Activated CD4-positive, CD25-positive, alpha-beta regulatory T cell treated with anti-CD3 and anti-CD28 coated beads, Interleukin-2, amount 50 U/mL, for 24 hours (primary cell): ENCODE measurements at places on chromosomes 1 and 21.

- ATAC-seq, result no peak
These were observed 8.7 kb upstream of the HAX1 start for GRCh38 chr1:154263465-154264332.

- no peak for ATAC-seq
These were observed 65.3 kb downstream of the SELENOF start for GRCh38 chr1:86848654-86849053.

- no peak for ATAC-seq
These were observed 4.9 kb downstream of the TMEM9 start for GRCh38 chr1:201149400-201149799.

- no peak for ATAC-seq
These were observed 36.3 kb downstream of the ERICH3 start for GRCh38 chr1:74637296-74637695.

- ATAC-seq, result peak; percentile 96
These were observed 15.2 kb downstream of the POGZ start for GRCh38 chr1:151443846-151444782.

DNA sequence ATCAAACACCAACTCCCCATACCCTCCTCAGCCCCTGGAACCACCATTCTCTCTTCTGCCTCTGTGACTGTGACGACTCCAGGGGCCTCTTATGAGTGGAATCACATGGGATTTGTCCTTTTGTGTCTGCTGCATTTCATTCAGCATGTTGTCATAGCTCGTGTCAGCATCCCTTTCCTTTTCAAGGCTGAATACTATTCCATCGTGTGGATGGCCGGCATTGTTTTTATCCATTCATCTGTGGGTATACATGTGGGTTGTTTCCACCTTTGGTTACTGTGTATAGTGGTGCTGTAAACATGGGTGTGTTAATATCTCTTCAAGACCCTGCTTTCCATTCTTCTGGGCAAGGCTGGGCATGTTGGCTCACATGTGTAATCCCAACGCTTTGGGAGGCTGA lies 17.1 kb upstream of the OBSCN start:
- no peak for ATAC-seq

DNA sequence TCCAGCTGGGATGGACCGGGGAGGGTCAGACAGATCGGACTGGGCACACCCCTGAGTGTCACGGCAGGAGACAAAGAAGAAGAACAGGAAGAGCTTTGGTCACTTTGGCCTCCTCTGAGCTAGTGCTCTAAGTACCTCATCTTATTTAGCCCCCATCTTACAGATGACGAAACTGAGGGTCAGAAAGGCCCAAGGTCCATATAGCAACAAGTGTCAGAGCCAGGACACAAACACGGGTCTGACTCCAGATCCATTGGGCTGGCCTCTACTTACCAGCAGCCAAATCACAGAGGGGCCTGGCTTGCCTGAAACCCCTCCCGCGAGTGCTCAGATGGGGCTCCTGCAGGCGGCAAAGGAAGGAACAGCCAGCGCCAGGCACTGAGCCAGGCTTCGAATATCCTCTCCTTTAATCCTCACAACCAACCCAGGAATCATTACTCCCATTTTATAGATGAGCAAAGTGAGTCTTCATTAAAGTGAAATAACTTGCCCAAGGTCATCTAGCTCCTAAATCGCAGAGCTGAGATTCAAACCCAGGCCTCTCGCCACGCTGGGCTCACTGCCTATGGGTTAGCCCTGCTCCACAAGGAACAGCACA lies 25.7 kb upstream of the SELENON start:
- no peak for ATAC-seq

DNA sequence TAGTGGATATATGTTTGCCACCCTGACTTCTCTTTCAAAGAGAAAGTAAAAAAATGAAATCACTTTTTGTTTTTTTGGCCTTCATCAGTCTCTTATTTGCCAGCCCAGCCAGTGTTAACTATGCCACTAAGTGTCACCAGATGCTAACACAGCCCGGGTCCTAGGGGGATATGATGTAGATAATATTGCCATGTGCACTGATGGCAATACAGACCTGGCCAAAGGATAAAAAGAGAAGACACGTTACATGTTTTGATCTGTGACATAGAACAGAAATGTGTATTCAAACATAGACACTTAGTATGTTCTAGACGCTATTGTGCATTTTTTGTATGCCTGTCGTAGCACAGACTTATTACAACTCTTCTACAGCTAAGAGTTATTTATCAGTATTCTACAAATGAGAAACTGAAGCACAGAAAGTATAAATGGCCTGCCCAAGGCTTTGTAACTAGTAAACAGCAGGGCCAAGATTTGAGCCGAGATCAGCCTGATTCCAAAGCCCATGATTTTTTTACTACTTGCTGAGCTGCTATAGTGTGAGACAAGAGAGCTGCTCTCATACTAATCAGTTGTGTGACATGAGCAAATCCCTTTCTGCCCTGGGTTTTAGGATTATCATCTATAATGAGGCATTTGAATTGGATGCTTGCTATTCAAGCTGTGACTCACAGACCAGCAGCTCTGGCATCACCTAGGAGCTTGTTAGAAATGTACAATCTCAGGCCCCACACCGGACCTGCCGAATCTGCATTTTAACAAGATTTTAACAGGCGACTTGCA lies 6.3 kb downstream of the LRRC53 start:
- no peak for ATAC-seq

DNA sequence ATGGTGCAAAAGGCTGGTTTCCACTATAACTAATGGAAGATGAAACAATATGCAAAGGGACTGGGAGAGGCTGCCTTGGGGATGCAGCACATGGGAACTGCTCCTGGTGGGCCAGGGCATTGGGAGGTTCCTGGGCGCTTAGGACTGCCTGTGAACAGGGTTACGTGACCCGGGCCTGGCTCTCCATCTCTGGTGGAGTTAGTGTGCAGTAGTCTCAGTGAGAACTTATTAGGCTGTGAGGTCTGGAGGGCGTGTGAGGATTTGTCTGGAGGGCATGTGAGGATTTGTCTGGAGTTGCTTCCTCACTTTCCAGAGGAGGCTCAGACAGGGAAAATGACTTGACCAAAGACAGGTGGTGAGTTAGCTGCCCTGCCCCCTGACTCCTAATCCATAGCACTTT lies 1.5 kb upstream of the ETV3L start:
- ATAC-seq, result no peak

- ATAC-seq, result no peak
These were observed 3.2 kb downstream of the URB2 start for GRCh38 chr1:229629261-229629660.

- ATAC-seq, result no peak
These were observed 30.6 kb downstream of the RGS2 start for GRCh38 chr1:192839162-192840066.

- no peak for ATAC-seq
These were observed 12.9 kb upstream of the KCNE1 start for GRCh38 chr21:34524646-34525601.

GRCh38 chr1:19923953-19924346 lies 533 bp upstream of the PLA2G2E start:
- ATAC-seq, result no peak

- no peak for ATAC-seq
These were observed 460.2 kb downstream of the KIF26B start for GRCh38 chr1:245615001-245615400.

- no peak for ATAC-seq
These were observed 85.3 kb upstream of the WDR26 start for GRCh38 chr1:224519874-224520273.

DNA sequence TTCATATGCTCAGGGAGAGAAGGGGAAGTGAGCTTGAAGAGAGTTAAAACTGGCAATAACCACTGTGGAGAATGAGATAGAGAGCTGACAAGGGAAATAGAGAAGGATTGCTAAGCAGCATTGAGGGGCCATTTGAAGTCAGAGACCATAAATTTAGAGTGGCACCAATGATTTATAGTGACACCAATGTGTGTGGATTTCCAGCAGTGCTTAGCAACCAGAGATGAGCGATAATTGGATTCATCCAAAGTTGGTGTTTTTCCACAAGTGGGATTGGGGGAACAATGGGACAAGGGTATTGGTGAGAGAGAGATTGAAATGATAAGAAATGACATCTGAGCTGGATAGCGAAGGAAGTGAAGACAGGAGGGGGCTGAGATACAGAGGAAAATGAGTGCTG lies 114.1 kb downstream of the C1orf94 start:
- ATAC-seq, result no peak

- ATAC-seq, result peak; percentile 78
These were observed 186.5 kb downstream of the FASLG start for GRCh38 chr1:172845371-172845770.

- ATAC-seq, result no peak
These were observed 71.3 kb downstream of the RPE65 start for GRCh38 chr1:68378296-68379084.

GRCh38 chr1:217109928-217110327 lies 386.7 kb upstream of the ESRRG start:
- no peak for ATAC-seq

- ATAC-seq, result no peak
These were observed 8.6 kb downstream of the NR5A2 start for GRCh38 chr1:200035956-200036618.

- ATAC-seq, result peak; percentile 90
These were observed 58.7 kb upstream of the RGS1 start for GRCh38 chr1:192516776-192517297.
